ENCODE measurements at places on chromosomes 12 and 14.

GRCh38 chr12:128976120-128976738, 123.0 kb downstream of the GLT1D1 start:
- DNase-seq = no peak

DNA sequence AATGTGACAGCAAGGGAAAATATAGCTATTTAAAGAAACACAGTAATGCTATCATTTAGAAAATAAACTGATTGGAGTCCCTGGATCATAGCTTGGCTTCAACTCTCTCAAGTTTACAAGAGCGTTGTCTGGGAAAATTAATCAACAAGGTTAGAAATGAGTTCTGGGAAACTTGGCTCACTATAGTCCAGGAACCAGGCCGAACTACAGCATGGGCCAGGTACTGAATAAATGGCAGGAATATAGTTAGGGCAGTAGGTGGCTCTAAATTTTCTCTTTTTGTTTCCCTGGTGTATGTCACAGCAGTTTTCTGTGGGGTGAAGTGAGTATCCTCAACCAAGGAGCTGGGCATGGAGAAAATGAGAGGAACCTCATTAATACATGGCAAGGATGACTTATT, 72.4 kb downstream of the PLBD1 start:
- no peak for DNase-seq

DNA sequence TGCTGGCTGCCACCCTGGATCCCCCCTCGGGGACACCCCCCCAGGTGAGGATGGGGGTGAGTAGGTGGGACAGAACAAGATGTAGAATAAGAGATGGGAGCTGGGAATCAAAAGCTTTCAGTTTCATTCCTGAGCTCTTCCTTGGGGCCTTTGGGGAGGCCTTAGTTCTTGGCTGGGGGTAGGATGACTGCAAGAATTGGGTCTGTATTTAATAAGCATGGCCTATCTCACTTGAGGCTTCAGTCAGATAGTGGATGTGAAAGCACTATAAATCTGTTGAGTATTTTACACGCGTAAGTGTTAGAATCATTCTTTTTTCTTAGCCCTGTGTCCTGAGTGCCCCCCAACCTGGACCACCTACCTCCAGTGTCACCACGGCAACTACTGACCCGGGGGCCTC, 4.6 kb downstream of the MBD6 start:
- no peak for DNase-seq

DNA sequence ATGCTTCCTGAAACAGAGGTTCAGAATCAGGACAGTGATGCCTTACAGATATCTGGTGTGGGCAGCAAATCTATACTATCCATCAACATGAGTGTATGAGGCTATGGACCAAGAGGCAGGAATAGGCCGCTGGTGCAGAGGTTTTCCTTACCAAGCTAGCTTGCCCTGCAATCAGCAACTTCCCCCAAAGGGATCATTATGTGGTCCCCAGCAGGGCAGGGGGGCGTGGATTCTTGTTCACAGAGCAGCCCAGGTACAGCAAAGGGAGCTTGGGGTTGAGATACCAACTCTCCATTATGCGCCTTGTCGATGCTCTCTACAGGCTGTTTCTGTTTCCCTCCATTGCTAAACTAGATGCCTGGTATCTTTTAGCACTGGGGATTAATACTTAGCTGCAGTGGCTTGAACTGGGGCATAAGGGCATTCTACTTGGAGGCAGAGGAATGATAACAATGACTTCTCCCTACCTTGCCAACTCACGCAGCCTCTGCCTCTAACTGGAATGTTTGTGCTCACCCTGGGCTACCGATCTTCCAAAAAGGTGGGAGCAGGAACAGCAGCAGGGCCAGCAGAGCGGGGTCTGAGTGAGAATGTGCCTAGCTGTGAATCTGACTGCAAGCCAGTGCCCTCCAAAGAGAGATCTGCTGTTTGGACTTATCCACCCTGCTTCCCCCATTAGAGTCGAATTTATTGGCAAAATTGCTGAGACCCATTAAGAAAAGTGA, 10.3 kb upstream of the KRT1 start:
- DNase-seq = no peak

DNA sequence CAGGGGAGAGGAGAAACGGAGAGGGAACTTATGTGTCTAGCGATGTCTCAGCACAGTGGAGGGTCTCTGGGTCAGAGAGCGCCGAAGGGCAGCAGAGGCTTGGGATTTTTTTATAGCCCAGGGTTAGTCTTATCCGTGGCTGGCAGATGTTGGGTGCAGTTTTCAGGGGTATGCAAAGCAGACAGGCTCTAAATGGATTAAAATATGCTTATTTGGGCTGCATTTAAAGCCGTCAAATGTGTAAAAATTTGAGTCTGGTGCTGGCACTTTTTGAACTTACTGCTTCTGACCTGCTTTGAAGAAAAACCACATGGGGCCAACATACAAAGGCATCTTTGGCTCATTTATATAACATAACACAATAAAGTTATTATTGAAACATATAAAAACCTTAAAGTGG, 178.8 kb downstream of the ESR2 start:
- DNase-seq = no peak
